ENCODE measurements at places on chromosomes 3 and 15.

DNA sequence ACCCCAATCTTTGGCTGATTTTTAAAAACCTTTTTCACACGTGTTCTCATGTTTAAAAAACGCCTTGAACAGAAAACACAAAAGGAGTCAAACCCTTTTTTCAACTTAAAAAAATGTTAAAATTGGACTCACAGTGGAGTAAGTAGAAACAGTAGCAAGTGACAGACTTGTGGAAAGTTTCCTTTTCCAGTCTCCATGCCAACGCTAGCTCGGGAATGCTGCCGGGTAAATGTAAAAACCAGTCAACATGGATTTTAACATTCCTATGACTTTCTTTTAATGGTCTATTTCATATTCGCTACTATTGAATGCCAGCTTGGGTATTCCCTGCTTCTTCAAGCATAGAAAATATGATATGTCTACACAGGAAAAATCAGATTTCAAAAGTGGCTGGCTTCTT lies 1.6 kb upstream of the PROK2 start:
- DNase-seq: no peak

- DNase-seq: no peak
Observed at GRCh38 chr3:13019243-13020095, 53.8 kb downstream of the IQSEC1 start.

GRCh38 chr3:38960042-38960622 lies 91.6 kb downstream of the SCN11A start:
- DNase-seq: no peak

DNA sequence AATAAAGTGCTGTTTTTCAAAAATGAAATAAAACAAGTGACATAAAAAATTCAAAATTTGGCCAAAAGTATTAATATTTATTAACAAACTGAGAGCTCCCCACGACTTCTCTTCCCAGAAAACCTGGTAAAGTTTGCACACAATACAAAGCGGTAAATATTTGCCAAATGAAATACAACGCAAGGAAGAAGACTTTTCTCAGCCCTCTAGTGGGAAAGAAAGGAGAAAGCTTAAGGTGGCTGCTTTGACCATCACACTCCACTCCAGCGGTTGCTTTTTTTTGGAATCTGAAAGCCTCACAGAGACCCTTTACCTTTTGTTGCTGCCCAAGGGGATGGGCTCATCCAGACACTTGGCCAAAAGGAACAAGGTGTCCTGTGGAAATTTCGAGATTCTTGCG lies 1.1 kb upstream of the GK5 start:
- no peak for DNase-seq

GRCh38 chr3:181572432-181572831 lies 139.3 kb upstream of the SOX2 start:
- DNase-seq: no peak

DNA sequence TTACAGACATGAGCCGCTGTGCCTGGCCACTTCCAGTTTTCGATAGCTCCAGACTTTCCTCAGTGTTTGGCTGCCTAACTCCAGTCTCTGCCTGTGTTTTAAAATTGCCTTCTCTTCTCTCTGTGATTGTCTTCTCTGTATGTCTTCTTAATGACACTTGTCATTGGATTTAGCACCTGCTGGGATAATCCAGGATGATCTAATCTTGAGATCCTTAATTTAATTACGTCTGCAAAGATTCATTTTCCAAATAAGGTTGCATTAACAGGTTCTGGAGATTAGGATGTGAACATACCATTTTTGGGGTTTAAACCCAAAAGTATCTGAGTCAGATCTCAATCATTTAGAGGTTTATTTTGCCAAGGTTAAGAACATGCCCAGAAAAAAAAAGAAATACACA lies 222.2 kb upstream of the PDZRN3 start:
- DNase-seq: no peak

GRCh38 chr15:55270291-55270690 lies 19.3 kb downstream of the RAB27A start:
- no peak for DNase-seq

- DNase-seq: no peak
Observed at GRCh38 chr15:93118904-93119303, 29.9 kb upstream of the RGMA start.

GRCh38 chr3:152148579-152148978 lies 120.2 kb upstream of the MBNL1 start:
- DNase-seq: no peak

DNA sequence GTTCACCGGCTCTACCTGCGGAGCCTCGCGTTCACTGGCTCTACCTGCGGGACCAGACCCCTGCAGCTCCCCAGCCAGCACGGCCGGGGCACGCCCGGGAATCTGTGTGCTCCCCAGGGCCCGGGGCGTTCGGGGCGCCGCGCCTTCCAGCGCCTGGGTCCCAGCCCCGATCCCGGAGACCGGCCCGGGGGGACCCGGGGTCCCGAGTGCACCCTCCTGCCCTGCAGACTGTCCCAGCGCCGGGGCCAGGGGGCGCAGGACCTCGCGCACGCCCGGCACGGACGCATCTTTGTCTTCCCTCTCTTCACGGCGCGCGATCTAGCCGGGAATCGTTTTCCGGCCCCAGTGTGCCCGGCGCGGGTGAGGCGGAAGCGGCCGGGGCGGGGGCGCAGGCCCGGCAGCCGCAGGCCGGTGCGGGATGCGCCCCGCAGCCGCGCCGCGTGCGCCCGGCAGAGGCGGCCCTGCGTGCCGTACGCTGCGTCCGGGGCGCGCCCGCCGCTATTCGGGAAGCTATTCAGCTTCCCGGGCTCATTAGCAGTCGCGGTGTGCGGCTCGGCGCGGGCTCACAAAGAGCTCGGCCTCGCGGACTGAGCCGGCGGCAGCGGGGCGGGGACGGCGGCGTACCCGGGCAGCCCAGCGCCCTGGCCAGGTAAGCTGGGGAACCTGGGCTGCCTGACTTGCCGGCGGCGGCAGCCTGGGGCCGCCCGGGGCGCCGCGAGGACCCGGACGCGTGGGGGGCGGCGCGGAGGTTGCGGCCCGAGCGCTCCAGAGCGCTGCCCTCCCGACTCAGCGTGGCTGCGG lies at the start of gene APBA2:
TSS of gene APBA2 (plus strand) at position 345 of the 801 bp plus-strand sequence. CDS start 167,911 bp downstream, outside the sequence.
- no peak for DNase-seq
